Globus pallidus (tissue), 1 donor: ENCODE measurements at places on chromosomes 12 and 14.
A peak's percentile ranks its signal among the peaks of the same experiment; 100 is the strongest.

DNA sequence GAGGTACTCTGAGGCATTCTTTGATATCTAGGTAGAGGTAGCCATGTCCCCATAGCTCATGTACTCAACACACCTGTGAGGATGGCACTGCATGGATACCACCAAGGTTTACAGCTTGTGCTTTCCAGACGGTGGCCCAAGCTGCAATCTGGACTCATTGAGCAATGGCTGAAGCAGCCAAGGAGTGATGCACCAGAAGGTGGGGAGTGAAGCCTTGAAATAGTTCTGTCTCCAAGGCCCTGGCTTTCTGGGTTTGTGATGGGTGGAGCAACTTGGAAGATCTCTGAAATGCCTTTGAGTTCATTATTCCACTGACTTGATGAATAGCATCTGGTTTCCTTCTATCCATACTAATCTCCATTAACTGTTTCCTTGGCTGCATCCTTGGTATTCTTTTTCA lies 290.0 kb upstream of the NOVA1 start:
- no peak for DNase-seq

DNA sequence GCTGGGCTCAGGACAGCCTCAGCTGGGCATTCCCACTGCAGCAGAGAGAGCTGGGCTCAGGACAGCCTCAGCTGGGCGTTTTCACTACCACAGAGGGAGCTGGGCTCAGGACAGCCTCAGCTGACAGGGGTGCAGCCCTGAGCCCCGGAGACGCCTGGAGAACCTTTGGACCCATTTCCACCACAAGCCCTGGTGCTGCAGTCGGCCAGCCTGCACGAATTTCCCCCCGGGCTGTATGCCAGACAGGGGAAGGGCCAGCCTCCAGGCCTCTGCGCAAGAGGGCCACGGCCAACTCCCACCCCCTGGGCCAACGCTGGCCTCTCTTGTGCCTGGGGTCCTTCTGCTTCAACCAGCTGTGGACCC lies 2.6 kb upstream of the C14orf180 start:
- no peak for DNase-seq

DNA sequence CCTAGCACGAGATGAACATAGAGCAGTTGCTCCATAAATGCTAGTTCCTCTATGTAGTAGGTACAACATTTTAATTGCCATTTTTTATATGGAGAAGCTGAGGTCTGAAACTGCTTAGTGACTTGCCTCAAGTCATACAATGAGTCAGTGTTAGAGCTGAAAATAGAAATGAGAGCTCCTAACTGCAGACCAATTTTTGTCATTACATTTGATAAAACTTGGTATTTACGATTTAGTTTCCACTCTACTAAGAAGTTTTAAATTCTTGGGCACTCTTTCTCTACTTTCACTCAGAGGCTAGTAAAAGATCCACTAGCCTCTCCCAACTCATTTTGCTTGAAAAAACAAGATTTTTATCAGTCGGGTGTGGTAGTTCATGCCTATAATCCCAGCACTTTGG lies 8.1 kb upstream of the TMED10 start:
- no peak for DNase-seq

- peak; percentile 40 for DNase-seq
Observed at GRCh38 chr14:71538938-71539649, 393.1 kb upstream of the RGS6 start.

DNA sequence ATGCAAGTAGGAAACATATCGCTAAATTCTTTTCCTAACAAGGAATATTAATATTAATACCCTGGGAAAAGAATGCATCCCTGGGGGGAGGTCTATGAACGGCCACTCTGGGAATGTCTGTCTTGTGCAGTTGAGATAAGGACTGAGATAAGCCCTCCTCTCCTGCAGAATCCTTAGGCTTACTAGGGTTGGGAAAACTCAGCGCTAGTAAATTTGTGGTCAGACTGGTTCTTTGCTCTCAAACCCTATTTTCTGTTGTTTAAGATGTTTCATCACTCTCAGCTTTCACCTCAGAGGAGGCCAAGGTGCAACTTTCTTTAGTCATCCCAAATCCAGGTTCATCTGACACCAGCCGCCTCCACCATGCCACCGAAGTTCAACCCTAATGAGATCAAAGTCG lies 11.2 kb upstream of the RESF1 start:
- DNase-seq: no peak

DNA sequence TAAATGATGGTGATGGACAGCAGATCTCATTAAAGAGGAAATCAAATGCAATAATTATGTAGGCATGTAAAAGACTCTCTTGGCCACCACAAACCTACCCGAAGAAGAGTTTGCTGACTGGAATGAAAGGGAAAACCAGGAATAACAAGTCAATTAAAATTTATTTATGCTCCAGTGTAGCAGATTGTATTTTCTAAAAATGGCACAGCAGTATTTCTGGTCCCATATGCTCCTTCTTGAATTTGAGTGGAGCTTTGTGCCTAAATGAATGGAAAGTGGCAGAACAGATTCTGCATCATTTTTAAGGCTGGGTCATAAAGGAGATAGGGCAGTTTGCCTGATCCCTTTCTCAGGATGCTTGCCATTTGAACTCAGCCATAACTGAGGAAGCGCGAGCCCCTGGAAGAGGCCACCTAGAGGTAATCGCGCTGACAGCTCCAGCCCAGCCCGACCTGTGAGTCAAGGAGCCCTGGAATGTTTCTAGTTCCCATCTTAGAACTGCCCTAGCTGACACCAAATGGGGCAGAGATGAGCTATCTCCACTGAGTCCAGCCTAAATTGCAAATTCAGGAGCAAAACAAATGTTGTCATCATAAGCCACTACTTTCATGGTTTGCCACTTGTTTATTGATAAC lies 229.2 kb upstream of the TMTC1 start:
- DNase-seq: no peak

GRCh38 chr12:102478405-102479098 lies 1.8 kb downstream of the IGF1 start:
- DNase-seq: no peak

- no peak for DNase-seq
Observed at GRCh38 chr12:14880890-14881453, 4.7 kb downstream of the MGP start.

- DNase-seq: no peak
Observed at GRCh38 chr12:95114766-95115405, 41.5 kb upstream of the NR2C1 start.

DNA sequence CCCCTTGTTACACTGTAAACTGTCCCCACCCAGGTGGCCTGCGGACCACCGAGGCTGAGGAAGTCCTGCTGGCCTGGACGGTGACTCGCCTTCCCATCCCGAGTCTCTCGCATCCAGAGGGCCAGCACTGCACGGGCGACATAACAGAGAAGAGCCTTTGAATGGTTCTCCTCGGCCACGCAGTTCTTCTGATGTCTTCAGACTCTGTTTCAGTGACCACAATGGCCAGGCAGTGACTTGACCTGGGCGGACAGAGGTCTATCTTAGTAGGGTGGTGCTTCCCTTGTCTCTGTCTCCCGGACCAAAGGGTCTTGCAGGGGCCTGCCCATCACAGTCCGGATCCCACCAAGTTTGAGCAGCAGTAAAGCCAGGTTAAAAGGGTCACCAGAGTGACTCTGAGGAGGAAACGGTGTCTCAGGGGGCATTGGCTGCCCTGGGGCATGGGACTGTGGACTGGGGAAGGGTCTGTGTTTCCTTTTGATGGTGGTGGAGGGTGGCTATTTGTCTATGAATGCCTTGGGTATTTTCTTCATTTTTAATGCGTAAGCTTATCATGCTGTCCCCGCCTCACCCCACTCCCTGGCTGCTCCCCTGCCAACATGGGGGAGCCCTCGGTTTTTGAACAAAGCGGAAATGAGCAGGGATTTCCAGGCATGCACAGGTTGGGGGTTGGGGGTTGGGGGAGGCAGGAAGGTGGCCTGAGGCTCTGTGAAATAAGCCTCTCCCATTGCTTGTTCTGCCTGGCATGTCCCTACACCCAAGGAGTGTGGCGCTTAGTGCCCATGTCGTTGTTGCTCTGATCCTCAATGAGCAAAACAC lies 10.3 kb downstream of the KRT85 start:
- no peak for DNase-seq

- no peak for DNase-seq
Observed at GRCh38 chr12:79162948-79163347, 298.4 kb downstream of the SYT1 start.

DNA sequence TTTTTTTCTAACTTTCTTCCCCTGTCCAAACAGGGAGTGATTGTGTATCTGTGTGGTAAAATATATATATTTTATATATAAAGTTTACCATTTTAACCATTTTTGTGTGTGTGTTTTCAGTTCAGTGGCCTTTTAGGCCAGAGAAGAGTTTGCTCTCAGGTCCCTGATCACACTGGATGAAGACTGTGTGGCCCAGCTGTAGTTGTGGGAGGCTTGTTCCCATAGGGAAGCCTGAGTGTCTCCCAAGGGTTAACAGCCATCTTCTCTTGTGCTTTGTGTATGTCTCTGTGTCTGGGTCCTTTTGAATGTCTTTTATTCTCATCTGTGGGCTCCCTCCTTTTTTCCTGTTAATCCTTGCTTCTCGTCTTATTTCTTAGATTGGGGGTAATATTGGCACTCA lies 23.4 kb downstream of the CGRRF1 start:
- DNase-seq: no peak

- DNase-seq: no peak
Observed at GRCh38 chr12:130438243-130438620, 100.5 kb downstream of the PIWIL1 start.

DNA sequence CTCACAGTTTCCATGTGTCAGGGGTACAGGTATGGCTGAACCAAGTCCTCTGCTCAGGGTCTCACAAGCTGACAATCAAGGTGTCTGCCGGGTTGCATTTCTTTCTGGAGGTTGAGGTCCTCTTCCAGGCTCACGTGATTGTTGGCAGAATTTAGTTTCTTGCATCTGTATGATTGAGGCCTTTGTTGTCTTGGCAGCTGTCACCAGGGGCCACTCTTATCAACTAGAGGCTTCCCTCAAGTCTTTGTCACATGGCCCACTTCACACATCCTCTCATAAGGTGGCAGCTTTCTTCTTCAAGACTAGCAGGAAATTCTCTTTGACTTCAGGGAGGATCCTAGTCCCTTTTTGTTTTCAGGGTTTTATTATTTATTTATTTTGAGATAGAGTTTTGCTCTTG lies 46.0 kb upstream of the FOS start:
- DNase-seq: no peak

GRCh38 chr12:73892201-73892600 lies 645.4 kb upstream of the ATXN7L3B start:
- no peak for DNase-seq

DNA sequence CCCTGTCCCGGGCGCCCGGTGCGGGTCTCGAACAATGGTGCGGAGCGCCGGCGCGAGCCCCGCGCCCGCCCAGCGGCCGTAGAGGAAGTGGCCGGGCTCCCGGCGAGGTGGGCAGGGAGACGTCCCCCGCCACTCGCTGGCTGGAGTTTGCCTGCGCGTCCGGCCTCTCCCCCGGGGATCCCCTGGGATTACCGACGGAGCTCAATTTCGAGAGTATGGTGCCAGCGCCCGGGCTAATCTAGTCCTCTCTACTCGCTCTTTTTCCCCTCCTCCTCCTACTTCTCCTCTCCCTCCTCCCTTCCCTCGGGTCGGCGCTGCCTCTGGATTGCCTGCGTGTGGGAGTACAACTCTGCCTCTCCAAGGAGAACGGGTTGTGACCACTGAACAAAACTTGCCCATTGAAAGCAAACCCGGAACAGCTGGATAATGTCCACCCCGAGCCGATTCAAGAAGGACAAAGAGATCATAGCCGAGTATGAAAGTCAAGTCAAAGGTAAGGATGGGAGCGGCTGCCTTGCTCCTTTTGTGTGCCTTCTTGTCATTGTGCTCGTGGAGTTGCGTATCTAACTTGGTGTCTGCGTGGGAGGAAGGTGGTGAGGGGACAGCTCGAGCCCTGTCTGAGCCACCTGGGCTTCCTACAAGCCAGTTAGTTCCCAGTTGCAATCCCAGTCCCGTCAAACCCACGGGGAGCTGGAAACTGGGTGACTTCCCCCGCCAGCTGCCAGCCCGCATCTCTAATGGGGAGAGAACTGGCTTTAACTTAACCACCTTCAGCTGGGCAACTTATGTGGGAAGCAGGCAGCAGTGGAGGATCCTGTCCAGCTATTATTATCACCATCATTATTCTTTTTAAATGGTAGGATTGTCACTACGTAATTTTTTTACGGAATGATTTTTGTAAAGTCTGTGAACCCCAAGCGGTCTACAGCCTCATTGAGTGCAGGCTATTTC lies at the start of gene SRGAP1:
Gene SRGAP1, plus strand, starts transcription at position 310 of the 951 bp plus-strand sequence. Its CDS starts 117 bp downstream, at position 427.
- DNase-seq: peak; percentile 71

DNA sequence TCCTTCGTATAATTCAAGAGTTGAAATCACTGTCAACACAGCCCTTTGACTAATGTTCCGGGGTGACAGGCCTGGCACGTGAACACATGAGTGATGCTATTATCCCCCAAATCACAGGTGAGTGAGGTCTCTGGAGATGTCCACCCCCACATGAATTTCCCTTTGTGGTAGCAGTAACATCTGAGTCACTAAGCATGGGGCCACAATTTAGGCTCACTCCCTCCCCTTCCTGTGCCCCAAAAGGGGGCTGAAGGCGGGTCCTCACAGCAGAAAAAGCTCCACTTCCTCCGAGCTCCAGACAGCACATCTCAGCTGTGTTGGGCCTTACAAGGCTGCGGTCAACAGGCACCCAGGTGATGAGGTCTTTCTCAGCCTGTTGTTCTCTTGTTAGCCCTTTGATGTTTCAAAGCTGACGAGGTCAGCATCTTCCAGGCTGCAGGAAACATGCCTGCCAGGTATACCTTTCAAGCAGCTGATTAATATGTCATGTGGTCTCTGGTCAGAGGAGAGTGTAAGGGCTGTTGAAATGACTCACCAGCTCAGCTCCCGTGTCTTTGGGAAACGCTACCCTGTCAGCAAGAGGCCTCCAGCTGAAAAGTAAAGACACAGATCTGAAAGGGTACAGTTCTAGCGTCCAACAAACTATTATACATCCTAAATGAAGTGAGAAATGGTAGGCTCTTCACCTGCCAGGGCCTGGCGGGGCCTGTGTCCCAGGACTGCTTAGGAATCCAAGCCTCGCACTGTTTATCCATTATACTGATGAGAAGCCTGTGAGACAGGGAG lies 107.3 kb downstream of the ZFP36L1 start:
- DNase-seq: no peak
